Activated CD8-positive, alpha-beta memory T cell treated with anti-CD3 and anti-CD28 coated beads for 1 hour (primary cell): ENCODE measurements at places on chromosomes 3 and 15.

DNA sequence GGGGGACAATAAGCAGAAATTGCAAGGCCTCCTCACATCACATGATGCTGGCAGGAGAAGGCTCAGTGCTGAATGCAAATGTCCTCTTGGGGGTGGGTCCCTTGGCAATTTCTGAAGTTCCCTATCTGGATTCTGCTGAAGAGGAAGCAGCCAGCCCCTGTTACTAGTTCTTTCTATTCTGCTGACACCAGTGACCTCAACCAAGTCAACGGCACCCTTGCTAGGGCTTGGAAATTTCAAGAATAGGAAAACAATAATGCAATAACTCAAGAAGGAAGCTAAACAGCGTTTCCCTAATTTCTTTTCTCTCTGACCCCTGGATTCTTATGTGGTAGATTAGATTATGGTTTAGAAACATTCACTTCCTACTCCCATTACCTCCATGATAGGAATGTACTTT is 46.2 kb upstream of the FOXP1 start:
- DNase-seq = no peak

GRCh38 chr15:85707519-85708338 is 87.0 kb downstream of the KLHL25 start:
- DNase-seq = no peak

GRCh38 chr3:11919390-11919789 is 72.7 kb upstream of the TAMM41 start:
- DNase-seq = no peak

DNA sequence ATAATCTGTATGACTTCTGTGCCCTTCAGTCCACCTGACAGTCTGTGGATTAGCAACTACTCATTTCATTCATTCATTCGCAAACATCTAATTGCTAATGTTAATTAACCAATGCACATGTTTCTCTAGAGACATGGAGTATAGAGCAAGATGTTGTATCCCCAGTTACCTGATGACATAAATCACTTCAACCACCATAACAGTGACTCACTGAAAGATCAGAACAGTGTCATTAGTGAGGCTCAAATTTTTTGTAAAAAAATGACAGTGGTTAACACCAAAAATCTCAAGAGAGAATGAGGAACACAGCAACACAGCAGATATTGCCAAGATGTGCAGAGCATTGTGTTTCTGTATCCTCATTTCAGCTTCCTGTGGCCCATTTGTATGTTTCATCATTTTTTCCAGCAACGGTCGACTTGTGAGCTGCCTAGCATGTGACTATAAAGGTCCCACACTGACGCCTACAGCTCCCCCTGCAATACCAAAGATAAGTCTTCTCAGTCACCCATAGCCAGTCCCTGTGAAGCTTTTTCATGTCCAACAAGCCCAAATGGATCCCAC is 3.7 kb upstream of the PLD1 start:
- DNase-seq = no peak

DNA sequence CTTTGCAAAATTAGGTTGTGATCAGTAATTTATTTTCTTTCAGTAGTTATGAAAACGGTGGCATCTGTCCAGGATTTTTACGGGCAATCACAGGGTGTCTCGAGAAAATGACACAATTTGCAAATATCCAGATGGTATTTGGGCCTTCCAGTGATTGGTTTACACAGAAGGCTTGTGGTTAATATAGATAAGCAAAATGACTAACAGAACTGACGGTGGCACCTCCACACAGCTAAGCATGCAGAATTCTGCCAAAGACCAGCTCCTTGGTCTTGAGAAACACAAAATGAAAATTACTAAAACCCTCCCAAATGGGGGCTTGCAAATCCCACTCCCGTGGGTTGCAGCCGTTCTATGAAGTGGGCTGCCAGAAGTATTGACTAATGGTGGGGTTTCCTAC is 5.5 kb downstream of the ARHGEF3 start:
- DNase-seq = no peak

DNA sequence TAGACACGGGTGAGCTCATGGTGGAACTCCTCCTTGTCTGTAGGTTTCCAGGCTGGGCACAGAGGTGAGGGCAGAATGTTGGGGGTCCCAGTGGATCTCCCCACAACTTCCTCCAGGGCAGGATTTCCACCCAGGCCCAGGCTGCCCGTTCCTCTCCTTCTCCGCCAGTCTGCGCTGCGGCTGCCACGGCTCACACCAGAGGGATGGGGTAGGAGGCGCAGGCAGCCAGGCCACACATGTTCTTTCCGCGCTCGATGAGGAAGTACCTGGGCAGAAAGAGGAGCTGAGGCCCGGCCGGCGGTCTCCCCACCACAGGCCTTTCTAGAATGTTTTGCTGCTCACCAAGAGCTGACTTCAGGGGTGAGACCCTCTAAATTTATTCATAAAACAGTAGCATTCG is 22.9 kb downstream of the CTSH start:
- no peak for DNase-seq

DNA sequence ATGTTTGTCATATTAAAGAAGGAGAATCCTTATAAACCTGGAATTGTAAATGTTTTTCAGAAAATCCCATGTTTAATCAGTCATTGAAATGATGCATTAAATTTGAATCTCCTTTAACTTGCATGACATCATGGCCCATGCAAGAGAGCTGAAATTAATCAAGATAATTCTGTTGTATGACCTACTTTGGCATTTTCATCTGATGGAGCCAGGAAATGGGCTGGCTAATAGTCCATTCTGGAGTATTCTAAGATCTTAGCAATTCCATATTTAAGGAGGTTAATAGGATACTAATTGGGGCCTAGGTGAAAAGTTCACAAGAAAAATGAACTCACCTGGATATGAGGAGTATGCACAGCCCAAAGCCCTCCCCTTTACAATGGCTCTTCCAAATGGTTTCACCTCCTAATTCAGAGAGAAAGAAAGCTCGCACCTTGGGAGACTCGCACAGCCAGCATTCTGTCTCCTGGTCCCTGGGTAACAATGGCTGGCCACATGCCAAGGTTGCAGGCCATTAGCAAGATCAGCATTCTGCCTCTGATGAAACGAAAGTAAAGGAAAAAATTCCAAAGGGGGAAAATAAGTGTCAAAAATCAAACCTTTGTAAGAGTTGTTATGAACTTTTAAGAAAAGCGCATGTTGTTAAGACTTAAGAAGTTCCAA is 786.4 kb downstream of the MCTP2 start:
- no peak for DNase-seq

- no peak for DNase-seq
These were observed 37.9 kb downstream of the RPLP1 start for GRCh38 chr15:69490356-69491037.

- DNase-seq = no peak
These were observed 9.0 kb upstream of the LRRFIP2 start for GRCh38 chr3:37183375-37183831.
